K562 (cell line): ENCODE measurements at places on chromosomes 4 and X.
A peak's percentile ranks its signal among the peaks of the same experiment; 100 is the strongest.

DNA sequence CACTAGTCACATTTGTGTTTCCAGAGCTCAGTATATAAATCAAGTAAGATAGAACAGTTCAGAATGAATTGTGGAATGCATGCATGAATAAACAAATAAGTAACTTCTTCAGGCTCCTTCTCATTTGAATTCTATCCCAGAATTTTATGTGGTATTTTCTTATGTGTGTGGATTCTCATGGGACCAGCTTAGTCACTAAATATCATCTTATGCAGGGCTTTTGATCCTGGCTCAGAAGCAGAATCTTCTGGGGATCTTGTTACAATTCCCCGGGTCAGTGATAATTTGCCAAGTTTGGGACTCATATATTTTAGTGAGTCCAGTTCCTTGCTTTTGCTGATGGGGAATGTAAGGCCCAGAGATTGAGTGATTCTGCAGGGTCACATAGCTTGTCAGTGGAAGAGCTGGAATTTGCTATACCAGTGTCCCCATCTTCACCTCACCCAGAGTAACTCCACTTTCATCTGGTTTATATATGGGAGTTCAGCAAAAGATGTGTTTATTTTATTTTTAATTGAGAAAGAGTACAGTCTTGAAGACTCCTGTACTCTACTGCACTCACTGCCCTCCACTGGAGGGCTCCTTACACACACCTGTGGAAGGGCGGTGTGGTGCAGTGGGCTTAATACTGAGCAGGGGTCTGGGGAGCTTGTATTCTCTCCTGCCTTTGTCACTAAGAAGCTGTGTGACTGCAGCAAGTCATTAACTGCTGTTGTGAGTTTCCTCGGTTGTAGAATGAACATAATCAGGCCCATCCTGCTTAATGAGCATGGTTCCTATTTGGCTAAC, 198.2 kb upstream of the CXorf66 start:
- no peak for DNase-seq

DNA sequence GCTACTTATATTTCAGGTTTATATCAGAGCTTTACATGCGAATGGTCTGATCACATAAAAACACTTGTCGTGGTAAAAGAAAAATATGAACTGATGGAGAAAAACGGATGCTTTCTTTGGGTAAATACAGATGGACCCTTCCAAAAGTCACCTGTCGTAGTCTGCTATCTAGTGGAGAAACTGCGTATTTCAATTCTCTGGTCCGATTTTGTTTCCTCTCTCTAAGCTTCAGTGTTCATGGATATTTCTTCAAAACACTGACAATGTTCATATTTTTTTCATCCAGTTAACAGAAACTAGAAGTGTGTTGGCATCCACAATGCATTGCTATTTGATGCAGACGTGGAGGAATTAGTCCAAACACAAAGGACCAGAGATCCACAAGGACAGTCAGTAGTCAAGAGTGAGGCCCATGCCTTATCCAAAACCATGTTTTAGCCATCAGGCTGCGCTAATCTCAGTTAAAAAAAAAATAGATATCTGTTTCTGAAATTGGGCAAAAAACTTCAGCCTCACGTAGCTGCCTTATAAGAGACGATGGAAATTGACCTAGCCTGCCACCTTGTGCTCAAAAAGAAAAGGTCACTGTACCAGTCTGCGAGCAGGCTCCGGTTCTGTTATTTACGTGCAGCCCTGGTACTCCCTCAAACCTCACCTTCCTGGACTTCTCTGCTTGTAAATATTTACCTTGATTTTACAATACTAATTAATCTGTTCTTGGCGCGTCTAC, 16.0 kb downstream of the MEPE start:
- peak; percentile 39 for DNase-seq

DNA sequence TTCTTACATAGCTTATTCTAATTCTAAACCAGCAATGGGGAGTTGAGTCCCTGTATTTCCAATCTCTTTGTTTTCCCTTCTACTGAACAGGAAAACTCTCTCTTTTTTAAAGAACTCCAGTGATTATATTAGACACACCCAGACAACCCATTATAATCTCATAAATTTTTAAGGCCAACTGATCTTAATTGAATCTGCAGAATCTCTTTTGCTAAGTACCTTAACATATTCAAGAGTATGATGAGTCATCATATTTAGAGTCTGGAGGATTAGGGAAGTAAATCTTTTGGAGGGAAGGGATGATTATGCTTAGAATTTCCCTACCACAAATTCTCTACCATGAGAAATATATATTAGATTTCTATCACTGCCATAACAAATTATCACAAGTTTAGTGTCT, 705.1 kb downstream of the CENPC start:
- no peak for DNase-seq

- DNase-seq = no peak
These were observed 6.3 kb upstream of the TAB3 start for GRCh38 chrX:30895370-30895769.

GRCh38 chrX:18542905-18543304, 117.5 kb downstream of the CDKL5 start:
- no peak for DNase-seq

DNA sequence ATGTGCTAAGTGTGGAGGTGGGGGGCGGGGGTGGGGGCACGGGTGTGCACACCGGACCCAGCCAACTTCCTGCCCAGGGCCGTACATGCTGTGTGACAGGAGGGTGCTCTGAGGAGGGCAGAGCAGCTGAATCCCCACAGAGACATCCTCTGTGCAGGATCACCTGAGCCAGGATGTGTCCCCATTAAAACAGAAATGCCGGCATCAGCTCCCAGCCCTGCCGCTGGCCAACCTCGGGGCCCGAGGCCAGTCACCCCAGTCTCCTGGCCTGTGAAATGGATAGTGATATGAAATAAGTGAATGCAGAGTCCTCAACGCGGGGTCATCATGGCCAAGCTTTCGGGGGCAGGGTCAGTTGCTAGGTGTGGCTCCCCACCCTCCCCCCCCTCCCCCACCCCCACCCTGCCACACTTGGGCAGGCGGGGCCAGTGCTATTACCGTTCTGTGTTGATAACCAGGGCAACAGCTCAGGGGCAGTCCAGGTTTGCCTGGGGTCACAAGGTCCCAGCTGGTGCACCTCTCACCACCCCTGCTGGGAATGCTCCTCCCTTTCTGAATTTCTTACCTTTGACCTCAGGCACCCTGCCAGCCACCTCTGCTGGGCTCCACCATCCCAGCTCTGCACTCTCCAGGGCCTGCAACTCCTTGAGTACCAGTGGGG, 227.2 kb upstream of the PSAPL1 start:
- no peak for DNase-seq

- no peak for DNase-seq
These were observed 2.7 kb downstream of the LIMCH1 start for GRCh38 chr4:41540687-41541086.

GRCh38 chr4:76514087-76514486, 79.1 kb downstream of the SHROOM3 start:
- DNase-seq = no peak

- no peak for DNase-seq
These were observed 130.5 kb upstream of the SLITRK2 start for GRCh38 chrX:145687146-145687545.

- DNase-seq = no peak
These were observed 182.2 kb upstream of the KCNIP4 start for GRCh38 chr4:22130741-22131140.

DNA sequence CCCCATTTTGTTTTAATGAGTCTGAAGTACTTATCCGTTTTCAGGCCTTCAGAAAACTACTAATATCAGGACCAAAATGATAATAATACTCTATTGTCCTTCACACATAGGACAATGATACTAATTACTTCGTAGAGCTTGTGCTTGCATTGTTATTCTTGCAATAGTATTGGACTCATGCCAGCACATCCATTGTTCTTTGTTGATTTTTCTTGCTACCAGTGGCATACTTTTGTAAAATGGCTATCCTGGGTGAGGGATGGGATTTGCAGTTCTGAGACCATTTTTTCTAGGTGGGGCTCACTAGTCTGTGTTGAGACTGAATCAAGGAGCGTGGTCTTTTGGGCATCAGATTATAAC, 195.3 kb downstream of the MAML3 start:
- DNase-seq = no peak

- no peak for DNase-seq
These were observed 85.4 kb downstream of the DCHS2 start for GRCh38 chr4:154406018-154406795.

GRCh38 chrX:138082251-138082650, 516.3 kb downstream of the ZIC3 start:
- DNase-seq = no peak
